ENCODE measurements at places on chromosomes 13 and 19.

GRCh38 chr13:32125751-32126150 lies 94.2 kb downstream of the FRY start:
- DNase-seq, result no peak

DNA sequence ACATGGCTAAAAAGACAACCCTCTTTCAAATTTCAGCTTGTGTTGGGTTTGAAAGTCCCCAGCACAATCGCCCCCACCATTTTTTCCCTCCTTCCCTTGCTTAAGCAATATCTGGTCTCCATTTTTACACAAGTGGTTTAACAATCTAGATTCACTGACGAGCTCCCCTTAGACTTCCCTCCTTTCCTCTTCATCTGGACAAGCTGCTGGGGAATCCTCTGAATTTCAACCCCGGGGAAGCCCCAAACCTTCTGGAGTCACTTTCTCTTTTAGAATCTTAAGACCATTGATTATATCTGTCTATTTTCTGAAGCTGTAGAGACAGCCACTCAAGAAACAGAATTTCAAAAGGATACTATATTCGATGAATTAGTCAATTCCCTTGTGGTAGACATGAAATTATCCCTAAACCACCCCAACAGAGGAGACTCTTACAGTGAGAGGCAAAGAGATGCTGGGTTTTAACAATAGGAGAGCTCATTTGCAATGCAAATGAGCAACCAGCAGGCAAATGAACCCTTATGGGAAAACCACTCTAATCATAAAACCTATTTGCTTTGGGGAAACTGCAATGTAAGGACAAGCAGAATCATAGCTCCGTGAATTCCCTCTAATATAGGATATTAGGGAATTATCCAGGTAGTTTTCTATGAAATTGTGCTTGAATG lies 78.9 kb downstream of the TEX26 start:
- DNase-seq, result no peak

DNA sequence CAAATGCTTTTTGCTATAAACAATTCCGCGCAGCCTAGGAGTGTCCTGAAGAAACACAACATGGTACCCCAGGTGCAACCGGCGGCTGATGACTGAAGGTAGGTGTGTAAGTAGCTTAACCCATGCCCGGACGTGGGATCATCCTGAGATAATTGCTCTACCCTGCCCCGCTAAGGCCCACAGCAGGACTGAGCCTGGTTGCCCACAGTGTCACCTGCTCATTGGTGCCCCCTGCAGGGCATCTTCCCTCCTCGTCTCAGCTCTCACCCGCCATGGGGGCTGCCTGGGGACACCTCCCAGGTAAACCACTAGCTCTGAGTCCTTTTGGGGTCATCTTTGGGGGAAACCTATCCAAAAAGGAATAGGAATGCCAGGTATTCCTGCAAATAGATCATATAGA lies 22.3 kb downstream of the TMEM161A start:
- DNase-seq, result no peak

DNA sequence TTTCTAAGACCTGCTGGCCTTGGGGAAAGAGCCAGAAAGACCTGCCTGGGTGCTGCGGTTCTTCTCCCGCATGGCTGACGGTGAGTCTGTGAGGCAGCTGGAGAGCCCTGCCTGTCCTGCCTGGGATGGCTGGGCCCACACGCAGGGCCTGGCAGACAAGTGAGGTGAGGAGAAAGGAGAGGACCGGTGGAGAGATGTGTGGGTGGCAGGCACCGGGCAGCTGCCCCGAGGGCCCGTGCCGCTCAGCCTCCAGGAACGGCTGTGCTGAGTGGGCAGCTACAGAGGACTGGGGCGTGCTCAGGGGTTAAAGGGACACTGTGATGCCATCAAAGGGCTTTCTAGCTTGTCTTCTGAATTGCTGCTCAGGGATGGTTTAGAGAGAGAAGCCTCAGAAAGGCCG lies 53.8 kb downstream of the MLLT1 start:
- DNase-seq, result no peak

- DNase-seq, result peak; percentile 35
Measured at GRCh38 chr13:102817907-102818306, 19.0 kb downstream of the BIVM start.

DNA sequence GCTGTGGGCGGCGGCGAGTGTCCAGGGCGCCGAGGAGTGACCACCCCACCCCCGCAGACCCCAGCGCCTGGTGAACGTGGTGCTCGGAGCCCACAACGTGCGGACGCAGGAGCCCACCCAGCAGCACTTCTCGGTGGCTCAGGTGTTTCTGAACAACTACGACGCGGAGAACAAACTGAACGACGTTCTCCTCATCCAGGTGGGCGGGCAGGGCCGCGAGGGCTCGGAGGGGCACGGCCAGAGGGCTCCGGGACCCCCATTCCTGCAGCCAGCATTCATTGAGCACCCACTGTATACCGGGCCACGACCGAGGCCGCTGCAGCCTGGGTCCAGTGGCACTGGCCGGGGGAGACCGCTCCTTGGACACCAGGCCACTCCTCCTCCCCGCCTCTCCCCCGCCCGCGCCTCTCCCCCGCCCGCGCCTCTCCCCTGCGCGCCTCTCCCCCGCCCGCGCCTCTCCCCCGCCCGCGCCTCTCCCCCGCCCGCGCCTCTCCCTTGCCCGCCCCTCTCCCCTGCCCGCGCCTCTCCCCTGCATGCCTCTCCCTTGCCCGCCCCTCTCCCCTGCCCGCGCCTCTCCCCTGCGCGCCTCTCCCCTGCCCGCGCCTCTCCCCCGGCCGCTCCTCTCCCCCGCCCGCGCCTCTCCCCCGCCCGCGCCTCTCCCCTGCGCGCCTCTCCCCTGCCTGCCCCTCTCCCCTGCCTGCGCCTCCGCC lies 3.2 kb downstream of the PRTN3 start:
- DNase-seq, result no peak

DNA sequence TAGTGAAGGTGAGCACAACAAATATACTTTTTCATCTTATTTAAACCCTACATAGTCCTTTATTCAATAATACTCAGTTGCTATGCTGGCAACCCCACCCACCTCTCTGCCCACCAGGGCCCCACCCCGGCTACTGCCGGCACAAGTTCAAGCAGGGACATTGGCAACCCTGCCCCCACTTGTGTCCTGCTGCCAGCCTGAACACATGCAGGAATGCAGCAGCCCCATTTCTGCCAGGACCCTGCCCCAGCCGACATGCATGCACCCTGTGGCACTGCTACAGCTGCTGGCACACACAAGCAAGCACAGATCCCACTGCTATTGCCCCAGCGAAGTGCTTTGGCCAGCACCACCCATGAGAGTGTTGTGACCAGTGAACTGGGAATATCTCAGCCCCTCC lies 289.8 kb downstream of the COG6 start:
- no peak for DNase-seq

GRCh38 chr13:93304868-93305613 lies 78.4 kb downstream of the GPC6 start:
- no peak for DNase-seq

- DNase-seq, result no peak
Measured at GRCh38 chr13:41212881-41213280, 18.5 kb upstream of the KBTBD7 start.

GRCh38 chr13:62524061-62524460 lies 1108.4 kb upstream of the PCDH20 start:
- no peak for DNase-seq
